NCI-H226 (cell line): ENCODE measurements at places on chromosomes 5 and 9.

DNA sequence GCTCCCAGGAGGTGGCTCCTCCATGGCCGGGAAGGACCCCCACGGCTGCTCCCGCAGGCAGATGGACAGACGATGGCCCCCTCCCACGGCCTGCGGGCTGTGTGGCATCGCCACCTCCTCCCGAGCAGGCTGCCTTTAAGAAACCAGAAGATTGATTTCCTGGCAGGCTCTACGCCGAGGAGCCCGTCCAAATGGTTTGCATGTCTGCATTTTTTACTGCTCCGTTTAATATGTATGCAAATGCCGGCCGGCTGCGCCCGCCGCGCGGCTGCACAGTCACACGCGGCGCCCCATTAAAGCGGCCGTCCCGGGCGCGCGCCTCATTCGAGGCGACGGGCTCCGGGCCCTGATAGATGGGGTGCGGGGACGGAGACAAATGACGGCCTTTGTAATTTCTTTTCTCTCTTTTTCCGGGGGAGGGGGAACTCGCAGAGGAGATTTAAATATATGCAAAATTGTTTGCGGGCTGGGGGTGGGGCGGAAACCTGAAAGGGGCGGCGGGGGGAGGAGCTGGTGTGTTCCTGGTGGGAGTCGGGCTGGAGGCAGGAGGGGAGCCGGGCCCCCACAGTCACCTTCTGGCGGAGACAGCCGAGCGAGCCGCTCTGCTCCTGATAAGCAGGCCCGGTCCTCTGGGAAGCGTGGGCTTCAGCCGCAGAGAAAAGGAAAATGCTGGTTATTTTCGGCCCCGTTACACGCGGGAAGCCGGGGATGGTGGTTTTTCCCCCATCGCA is 158.7 kb upstream of the IER5L start:
- DNase-seq: no peak

DNA sequence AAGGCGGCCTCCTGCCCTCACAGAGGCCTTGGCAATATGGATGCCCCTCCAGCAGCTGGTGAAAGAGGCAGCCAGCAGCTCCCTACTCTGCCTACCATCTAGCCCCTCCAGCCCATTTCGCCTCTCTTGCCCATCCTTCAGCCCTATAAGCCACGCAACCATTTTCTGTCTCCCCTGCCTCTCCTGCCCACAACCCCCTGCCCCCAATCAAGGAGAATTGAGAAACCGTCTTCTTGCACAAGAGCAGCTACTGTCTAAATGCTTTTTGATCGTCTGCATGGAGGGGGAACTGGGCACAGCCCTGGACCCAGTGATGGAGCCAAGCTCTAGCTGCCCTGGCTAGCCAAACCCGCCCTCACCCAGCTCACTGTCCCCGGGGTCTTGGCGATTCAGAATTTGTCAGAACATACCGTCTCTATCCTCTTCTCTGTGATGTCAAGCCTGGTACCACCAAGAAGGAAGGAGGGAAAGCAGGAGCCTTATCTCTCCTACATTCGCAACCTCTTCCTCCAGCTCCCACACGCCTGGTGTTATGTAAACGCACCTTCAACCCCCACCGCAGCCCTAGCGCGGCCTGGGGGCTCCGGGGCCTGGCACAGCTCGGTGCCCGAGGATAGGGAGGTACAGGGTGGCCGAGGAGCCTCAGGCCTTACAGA is 1.2 kb downstream of the SPRY4 start:
- DNase-seq: peak; percentile 86

DNA sequence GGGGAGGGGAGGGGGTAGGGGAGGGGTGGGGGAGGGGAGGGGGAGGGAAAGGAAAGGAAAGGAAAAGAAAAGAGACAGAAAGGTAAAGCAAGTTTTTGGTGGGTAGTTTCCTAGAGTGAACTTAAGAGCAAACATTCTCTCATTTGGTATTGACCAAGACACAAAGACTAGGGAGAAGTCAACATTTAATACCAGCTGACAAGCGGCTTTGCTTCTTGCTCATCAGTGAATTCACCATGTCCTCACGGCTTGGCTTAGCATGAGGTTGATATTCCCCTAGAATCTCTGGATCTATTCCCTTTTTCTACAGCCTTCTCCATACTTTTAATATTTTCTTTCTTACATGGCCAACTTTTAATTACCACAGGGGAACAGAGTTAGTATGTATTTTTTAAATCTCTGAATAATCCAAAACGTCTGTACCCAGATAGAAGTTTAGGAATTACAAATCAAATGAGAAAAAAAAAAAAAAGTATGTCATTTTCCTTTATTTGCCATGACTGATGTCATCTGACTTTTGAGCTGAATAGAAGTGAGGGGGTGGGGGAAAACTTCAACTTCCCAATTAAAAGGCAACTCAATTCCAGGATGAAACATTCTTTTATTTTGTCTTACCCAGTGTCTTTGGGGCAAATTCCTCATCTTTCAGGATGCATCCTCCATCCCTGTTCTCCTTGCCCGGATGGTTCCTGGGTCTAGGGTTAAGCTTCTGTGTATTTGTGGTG is 40.1 kb upstream of the GLIS3 start:
- DNase-seq: no peak

GRCh38 chr9:113602126-113603047 is 138.9 kb downstream of the RGS3 start:
- DNase-seq: peak; percentile 58

DNA sequence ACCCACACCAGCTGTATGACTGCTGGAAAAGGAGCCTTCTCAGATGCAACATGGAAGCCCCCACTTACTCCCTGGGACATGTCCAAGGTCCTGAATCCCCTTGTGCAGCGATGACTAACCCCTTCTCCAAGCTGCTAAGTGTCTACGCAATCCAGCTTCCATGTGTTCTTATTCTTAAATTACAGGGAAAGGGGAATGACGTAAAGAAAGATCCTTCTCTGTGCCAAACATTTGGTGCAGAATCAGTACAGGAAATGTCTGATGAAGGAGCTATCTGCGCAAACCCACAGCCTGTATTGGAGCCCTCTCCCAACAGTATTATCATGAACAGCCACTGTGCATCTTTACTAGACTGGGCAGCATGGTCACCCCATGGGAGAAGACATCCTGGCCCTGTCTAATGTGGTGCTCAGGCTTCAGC is 183.2 kb downstream of the FRMD3 start:
- peak; percentile 10 for DNase-seq

GRCh38 chr5:74829413-74829812 is 36.8 kb downstream of the FAM169A start:
- DNase-seq: no peak

GRCh38 chr9:114900942-114901802 is 29.2 kb downstream of the TNFSF8 start:
- DNase-seq: peak; percentile 65
